Esophagus squamous epithelium (tissue), 5 donors: ENCODE measurements at places on chromosomes 13 and 19. TPM values are rescaled to one million over a fixed set of nuclear protein-coding genes. Genes with fewer than 3 reads are reported as not detected.

- no peak for DNase-seq
These were observed 9.8 kb upstream of the SERP2 start for GRCh38 chr13:44363631-44364344.

DNA sequence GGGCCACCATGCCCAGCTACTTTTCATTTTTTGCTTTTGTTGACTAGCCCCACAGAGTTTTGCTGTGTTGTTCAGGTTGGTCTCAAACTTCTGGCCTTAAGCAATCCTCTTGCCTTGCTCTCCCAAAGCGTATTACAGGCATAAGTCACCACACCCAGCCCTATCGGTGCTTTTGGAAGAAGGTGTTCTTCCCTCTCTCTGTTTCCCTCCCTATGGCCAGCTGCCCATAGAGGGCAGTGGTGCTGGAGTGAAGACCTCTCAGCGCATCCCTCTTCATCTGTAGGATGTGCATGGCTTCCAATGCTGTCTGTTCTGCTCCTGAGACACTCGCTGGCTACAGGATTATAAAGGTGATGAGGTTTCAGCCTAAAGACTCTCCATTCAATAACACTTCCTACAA is 1.3 kb upstream of the CD22 start:
- no peak for DNase-seq

GRCh38 chr19:53915000-53915399 is 5.9 kb downstream of the CACNG7 start:
- no peak for DNase-seq

Gene VSTM1
- total RNA-seq, result not detected

GRCh38 chr19:35714601-35715354 is 3.0 kb upstream of the KMT2B start:
- no peak for DNase-seq

DNA sequence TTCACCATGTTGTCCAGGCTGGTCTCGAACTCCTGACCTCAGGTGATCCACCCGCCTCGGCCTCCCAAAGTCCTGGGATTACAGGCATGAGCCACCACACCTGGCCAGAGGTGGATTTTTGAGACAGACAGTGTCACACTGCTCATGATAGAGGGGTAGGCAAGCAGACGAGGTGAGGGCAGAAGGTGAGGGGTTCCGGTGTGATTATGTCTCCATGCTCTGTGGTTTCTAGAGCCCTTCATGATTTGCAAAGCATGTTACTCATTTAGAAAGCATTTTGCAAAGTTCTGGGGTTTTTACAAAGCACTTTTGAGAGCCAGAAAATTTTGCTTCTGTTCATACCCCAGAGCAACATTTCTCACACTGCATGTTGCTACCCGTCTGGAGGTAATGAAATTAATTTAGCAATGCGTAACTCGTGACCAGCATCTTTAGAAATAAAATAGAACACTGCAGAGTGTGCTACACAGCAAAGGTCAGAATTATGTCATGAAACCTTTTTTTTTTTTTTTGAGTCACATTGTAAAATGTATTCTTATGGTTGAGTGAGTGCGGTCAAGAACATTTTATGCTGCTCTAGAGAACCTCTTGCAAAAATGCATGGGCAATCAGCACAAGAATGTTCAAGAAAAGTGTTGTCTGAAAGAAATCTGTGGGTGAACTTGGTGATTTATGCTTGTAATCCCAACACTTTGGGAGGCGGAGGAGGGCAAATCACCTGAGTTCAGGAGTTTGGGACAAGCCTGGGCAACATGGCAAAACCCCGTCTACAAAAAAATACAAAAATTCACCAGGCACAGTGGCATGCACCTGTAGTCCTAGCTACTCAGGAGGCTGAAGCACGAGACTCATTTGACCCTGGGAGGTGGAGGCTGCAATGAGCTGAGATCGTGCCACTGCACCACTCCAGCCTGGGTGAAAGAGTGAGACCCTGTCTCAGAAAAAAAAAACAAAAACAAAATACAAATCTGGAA is 58.0 kb downstream of the MAP4K1 start:
- DNase-seq, result no peak

DNA sequence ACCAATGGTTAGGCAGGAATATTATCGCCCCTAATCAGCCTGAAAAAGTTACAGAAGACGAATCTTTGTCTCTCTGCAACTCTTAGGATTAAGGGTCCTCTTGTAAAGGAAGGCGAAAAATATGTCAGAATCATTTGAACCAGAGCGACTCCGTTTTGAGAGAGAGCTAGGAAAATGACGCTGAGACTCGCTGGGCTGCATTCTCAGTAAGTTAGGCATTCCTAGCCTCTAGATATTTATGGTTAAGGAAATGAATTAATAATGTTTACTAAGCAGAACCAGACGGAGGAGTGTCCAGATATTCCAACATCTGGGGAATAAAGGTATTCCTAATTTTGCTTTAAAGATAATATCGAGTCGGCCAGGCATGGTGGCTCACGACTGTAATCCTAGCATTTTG is 755 bp upstream of the ZNF726 start:
- DNase-seq, result no peak

DNA sequence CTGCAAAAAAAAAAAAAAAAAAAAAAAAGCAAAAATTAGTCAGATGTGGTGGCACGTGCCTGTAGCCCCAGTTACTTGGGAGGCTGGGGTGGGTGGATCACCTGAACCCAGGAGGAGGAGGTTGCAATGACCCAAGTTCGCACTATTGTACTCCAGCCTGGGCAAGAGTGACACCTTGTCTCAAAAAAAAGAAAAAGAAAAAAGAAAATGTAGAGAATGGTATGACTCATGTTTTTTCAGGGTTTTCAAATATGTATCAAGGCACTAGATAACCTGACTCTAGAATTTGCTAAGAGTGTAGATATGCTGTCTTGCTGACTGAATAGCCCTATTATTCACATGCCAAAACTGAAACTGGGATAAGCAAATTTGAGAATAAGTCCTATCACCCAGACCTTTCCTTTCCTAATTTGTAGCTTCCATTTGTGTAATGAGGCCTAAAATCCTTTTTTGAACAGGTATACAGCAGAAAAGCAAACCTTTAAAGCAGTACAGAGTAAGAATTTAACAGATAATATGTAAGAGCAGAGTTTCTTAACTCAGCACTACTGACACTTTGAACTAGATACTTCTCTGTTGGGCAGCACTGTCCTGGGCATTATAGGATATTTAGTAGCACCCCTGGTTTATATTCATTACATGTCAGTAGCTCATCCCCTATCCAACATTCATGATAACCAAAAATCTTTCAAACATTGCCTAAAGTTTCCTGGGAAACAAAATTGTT is 108.6 kb downstream of the ELF1 start:
- no peak for DNase-seq

DNA sequence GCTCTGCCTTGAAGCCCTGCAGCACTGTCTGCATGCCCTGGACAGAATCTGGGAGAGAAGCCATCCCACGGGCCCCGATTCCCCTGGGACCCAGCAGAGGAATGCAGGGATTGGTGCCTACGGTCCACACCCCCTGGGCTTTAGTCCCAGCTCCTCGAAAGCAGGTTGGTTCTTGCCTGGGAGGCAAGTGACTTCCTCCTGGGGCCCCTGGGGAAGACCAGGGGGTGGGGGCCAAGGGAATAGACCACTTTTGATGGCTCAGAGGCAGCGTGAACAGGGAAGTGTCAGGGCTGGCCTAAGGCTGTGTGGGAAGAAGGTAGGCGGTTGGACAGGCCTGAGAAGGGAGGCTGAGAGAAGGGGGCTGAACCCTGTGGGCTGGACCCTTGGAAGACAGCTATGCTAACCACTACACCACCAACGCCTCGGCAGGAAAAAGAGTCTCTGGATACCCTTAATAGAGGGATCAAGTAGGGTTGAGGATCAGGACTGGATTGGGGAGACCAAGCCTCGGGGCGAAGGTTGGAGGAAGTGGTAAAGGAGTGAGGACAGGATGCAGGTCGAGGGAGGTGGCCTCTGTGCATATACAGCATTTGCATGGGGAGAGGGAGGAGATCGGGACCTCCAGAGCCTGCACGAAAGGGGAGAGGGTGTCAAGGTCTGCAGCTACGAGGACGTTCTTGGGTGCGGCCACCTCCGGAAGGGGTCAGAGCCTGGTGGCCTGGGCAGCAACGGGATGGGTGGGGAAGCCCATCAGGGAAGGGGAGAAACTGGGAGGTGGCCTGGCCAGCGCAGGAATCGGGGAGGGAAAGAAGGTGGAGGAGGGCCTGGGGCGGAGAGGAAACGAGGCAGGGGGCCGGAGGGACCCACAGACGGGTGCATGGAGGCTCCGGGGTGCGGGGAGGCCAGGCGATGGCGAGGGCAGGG is 709 bp downstream of the DPP9 start:
- DNase-seq, result no peak

Gene MAG
- total RNA-seq, result not detected

- no peak for DNase-seq
These were observed 8.9 kb upstream of the FARP1 start for GRCh38 chr13:98133946-98134345.

GRCh38 chr19:813219-814151 is 8.3 kb downstream of the PLPPR3 start:
- no peak for DNase-seq

- DNase-seq, result no peak
These were observed 12.3 kb downstream of the TMEM150B start for GRCh38 chr19:55312621-55313512.

GRCh38 chr19:16698914-16699313 is 20.7 kb upstream of the NWD1 start:
- no peak for DNase-seq

Gene CARM1
- 35.4 TPM for total RNA-seq

GRCh38 chr13:42753697-42754096 is 27.7 kb upstream of the FAM216B start:
- DNase-seq, result no peak

GRCh38 chr13:97262058-97262457 is 39.9 kb downstream of the MBNL2 start:
- no peak for DNase-seq

DNA sequence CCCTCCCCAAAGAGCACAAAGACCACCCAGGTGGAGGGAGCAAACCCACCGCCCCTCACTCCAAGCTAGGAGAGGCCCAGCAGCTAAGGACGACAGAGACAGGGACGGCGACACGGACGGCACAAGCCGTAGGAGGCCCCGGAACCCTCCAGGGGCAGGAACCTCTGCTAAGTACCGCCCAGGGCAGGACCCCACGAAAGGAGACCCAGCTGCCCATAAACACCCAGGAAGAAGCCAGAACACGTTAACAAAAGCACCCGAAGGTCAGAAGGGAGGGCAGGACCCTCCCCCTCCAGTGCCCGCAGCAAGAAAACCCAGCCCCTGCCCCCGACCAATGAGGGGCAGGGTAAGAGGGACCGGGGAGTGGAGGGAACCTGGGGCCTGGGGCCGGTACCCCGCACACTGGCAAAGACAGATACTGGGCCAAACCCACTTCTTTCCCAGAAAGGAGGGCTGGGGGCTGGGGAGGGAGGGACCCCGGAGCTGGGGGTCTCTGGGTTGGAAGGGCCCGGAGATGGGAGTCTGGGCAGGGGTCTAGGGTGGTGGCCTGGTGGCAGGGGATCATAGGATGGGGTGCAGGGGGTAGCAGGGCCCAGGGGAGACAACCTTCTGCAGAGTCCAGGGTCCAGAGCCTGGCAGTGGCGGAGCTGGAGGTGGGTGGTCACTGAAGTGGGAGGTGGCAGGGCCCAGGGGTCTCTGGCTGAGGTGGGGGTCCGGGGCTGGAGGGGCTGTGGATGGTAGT is 2.4 kb downstream of the BTBD2 start:
- DNase-seq, result no peak

DNA sequence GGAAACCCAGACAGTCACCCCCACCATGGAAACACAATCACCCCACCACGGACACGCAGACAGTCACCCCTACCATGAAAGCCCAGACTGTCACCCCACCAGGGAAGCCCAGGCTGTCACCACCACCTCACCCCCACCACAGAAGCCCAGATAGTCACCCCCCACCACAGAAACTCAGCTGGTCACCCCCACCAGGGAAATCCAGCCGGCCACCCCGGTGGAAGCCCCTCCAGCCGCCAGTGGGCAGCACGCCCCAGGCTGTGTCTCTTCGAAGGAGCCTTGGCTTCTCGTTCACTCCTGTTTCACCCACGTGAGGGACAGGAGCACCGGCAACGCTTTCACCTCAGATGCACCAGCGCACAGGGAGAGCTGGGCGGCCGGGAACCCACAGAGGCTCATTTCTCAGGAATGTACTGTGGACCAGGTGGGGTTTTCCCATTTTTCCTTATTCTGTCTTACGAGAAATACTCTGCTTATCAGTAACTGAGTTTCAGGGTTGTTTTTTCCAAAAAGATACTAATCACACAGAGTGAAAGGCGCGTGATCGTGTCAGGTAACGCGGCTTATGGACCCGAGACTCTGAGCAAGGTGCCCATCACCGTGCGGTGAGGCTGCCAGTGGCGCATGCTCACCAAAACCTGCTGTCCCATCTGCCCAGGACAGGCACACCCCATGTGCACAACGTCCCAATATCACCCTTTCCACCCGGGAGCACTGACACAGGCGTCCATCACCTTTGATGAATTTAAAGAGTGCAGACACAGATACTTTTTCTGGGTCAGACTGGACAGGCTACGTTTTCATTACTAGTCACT is 28.0 kb downstream of the CARS2 start:
- no peak for DNase-seq

DNA sequence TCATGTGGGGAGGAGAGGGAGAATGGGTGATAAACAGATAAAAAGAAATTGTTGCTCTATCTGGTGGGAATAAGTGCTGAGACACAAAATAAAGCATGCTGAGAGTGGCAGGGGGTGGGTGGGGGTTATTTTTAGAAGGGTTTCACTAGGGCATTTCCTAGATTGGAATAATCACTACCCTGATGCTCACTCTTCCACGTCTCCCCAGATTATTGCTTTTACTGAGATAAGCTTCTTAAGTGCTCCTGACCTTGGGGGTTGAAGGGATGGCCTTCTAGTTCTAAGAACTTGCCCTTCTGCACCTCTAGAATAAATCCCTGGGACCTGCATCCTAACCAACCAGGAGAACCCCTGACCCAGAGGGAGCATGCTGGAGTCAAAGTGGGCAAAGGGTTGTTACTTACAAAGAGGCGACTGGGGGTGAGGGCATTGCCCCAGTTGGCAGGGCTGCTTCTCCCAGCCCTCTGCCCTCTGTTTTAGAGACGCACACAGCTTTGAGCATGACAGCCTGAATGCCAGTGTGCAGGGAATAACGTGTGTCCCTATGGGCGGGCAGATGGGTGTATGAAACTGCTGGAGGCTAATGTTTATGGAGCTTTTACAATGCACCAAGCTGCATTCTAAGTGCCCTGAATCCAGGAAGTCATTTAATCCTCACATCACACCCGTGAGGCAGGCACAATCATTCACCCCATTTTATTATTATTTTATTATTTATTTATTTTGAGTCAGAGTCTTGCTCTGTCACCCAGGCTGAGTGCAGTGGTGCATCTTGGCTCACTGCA is 743 bp downstream of the RDH8 start:
- no peak for DNase-seq
